ENCODE measurements at places on chromosomes 5 and 9. TPM values are rescaled to one million over a fixed set of nuclear protein-coding genes. Genes with fewer than 3 reads are reported as not detected.
A peak's percentile ranks its signal among the peaks of the same experiment; 100 is the strongest.

DNA sequence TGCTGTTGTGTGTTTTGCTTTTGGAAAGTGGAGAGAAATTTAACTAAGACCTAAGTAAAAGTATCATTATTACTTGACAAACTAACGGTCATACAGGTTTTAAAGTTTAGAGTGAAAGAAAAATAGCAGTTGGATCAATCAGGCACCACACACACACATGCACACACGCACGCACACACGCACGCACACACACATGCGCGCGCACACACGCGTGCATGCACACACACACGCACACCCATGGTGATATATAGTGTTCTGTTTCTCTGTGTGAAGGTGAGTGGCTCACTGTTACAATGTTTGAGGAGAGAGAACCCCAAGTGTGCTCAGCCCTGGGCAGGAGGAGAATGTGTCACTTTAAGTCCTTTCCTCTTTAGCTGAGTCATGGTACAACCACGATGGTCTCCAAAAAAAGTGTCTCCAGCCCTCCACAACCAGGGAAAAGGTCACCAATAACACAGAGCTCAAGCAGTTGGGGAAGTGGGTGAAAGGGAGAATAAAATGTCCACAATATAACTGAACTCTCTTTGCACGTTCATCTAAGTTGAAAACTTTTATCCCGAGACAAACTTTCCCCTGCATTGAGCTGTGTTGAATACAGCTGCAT lies 3.2 kb downstream of the ZNF366 start:
- DNase-seq, result peak; percentile 84

- no peak for DNase-seq
Measured at GRCh38 chr5:137401946-137402345, 97.2 kb downstream of the SPOCK1 start.

The GFI1B gene
- total RNA-seq, result not detected

DNA sequence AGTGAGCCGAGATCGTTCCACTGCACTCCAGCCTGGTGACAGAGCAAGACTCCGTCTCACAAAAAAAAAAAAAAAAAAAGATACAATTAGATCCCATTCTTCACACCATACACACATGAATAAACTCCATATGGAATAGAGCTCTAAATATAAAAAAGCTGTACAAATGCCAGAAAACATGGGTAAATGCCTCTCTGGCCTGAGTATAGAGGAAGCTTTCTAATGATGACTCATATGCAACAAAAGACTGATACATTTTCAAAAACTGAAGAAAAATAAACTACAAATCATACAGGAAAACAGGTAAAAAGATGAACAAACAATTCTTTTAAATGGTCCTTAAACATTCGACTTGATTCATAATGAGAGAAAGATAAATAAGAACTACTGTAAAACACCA lies 8.6 kb downstream of the ZFP62 start:
- no peak for DNase-seq

- no peak for DNase-seq
Measured at GRCh38 chr9:111610149-111610548, 10.7 kb upstream of the PTGR1 start.

The STPG3 gene
- 0.36 TPM for total RNA-seq

The SMIM23 gene
- total RNA-seq, result not detected

GRCh38 chr9:27569406-27569805 lies 3.9 kb downstream of the C9orf72 start:
- no peak for DNase-seq

GRCh38 chr5:168086104-168086610 lies 205.3 kb upstream of the WWC1 start:
- DNase-seq, result no peak

DNA sequence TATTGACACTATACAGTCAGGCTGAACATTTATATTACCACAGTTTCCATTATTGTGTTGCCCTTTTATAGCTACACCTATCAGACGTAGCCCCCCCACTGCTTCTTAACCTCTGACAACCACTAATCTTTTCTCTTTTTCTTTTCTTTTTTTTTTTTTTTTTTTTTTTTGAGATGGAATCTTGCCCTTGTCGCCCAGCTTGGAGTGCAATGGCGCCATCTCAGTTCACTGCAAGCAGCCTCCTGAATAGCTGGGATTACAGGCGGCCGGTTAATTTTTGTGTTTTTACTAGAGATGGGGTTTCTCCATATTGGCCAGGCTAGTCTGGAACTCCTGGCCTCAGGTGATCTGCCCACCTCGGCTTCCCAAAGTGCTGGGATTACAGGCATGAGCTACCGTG lies 75.4 kb downstream of the UHRF2 start:
- no peak for DNase-seq

The FAM78A gene
- 0.59 TPM for total RNA-seq

- no peak for DNase-seq
Measured at GRCh38 chr5:59037041-59037440, 454.2 kb downstream of the RAB3C start.

GRCh38 chr5:116529615-116530014 lies 45.0 kb downstream of the SEMA6A start:
- no peak for DNase-seq

- peak; percentile 63 for DNase-seq
Measured at GRCh38 chr9:101398930-101399642, 435 bp downstream of the ZNF189 start.

DNA sequence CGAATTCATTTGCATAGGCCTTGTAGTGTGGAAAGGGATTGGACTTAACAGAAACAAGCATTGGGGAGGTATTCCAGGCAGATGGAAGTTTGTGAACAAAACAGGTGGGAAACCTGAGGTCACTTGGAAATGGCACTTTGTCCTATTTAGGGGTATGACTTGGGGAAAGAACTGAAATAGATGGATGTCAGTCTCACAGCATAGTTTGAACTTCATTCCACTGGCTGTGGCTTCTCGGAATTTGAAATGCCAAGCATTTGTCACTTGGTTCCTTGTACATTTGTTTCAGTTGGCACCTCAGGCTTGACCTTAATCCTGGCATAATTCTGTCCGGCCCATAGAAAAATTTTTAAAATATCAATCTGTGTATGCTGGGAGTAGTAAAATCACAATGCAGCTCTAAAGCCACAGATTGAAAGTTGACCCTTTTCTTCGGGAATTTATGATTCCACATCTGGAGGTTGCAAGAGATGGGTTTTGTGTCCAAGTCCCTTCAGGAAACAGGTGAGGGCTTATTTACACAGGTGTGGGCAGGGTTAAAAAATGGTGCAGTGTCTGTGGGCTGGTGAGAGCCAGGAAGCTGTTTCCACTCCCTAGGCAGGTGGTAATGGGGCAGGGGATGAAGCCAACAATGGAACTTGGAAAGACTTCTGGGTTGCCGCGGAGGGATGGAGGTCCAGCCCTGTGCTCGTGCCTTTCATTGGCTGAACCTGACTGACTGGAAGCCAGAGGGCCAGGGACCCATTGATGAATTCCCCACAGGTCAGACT lies 39.2 kb upstream of the PDE8B start:
- peak; percentile 4 for DNase-seq

The SPATA31A3 gene
- total RNA-seq, result not detected

GRCh38 chr5:166093312-166093711 lies 2198.1 kb upstream of the WWC1 start:
- DNase-seq, result no peak

The RNF183 gene
- total RNA-seq, result not detected

GRCh38 chr9:125119643-125120286 lies 23.6 kb downstream of the SCAI start:
- no peak for DNase-seq

- DNase-seq, result no peak
Measured at GRCh38 chr9:68995776-68996175, 18.1 kb downstream of the PRKACG start.

The FCN2 gene
- not detected for total RNA-seq

DNA sequence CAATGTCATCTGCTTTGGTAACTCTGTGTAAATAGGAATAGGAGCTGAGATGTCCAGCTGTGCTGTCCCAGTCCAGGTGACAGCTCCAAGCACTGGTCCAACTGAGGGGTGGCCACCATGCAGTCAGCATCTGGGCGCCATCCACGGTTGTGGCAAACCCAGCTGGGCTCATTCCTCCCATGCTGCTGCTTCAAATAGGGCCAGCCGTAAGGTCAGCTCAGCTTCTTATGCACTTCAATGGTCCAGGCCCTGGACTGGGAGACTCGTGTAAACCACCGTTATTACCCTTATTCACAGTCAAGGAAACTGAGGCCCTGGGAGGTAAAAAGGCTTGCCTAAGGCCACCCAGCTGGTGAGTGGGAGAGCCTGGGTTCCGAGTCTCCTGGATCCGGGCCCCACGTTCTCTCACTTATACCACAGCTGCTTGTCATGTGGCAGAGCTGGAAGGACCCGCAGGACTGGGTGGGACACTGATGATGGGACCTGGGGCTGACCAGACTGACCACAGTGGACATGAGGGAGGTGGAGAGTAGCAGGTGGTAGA lies 38.7 kb upstream of the ANGPTL2 start:
- DNase-seq, result no peak

GRCh38 chr9:3446313-3446712 lies 79.5 kb downstream of the RFX3 start:
- no peak for DNase-seq

DNA sequence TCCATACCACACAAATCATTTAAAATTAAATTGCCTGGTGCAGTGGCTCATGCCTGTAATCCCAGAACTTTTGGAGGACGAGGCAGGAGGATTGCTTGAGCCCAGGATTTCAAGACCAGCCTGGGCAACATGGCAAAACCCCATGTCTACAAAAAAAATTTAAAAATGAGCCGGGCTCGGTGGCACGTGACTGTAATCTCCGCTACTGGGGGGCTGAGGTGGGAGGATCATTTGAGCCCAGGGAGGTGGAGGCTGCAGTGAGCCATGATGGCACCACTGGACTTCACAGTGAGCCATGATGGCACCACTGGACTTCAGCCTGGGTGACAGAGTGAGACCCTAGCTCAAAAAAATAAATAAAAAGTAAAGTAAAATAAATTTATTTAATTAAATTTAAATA lies 40.9 kb downstream of the LYRM7 start:
- no peak for DNase-seq

GRCh38 chr5:84287951-84288350 lies 96.7 kb downstream of the EDIL3 start:
- no peak for DNase-seq

DNA sequence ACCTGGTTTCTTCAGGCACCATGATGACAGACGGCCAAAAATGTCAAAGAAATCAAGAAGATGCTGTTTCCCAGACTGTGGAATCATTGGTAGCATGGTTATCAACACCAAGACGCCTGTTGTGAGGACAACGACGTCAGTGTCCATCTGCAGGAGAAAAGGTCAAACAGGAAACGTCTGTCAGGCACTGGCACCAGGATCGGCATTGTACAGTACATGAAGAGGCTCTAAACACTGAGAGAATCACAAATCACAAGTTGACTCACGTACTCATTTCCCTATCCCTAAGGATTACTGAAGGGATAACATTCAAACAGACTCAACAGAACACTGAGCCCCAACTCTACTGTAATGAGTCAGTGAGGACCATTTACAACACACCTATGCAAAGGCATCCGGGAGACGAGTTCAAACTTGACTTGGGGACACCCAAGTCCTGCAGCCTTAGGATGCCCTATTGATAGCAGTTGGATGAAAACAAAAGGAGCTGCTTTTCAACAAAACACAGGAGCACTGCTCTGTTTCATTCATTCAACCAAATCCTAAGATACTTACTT lies 21.0 kb downstream of the TSC1 start:
- no peak for DNase-seq

DNA sequence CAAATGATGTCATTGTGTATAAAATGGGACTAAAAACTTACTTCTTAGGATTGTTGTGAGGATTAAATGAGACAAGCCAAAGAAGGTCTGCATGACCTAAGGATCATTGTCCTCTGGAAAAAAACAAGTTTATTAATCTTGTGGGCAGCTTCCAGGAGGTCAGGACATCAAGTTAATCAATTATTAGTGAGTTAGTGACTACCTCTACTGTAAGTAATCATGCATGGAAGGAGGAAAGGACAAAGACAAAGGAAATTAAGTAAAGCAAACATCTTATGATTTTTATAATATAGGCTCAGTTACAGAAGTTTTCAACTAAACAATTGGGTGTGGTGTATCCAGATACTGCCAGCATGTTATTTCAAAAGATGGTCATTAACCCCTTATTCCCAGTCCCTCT lies 129.3 kb upstream of the TUT7 start:
- no peak for DNase-seq

GRCh38 chr5:146873186-146873917 lies 5.2 kb downstream of the PPP2R2B start:
- DNase-seq, result no peak

- no peak for DNase-seq
Measured at GRCh38 chr9:70959366-70959765, 162.1 kb downstream of the TRPM3 start.

GRCh38 chr9:87179553-87180340 lies 232.4 kb upstream of the GAS1 start:
- DNase-seq, result no peak

DNA sequence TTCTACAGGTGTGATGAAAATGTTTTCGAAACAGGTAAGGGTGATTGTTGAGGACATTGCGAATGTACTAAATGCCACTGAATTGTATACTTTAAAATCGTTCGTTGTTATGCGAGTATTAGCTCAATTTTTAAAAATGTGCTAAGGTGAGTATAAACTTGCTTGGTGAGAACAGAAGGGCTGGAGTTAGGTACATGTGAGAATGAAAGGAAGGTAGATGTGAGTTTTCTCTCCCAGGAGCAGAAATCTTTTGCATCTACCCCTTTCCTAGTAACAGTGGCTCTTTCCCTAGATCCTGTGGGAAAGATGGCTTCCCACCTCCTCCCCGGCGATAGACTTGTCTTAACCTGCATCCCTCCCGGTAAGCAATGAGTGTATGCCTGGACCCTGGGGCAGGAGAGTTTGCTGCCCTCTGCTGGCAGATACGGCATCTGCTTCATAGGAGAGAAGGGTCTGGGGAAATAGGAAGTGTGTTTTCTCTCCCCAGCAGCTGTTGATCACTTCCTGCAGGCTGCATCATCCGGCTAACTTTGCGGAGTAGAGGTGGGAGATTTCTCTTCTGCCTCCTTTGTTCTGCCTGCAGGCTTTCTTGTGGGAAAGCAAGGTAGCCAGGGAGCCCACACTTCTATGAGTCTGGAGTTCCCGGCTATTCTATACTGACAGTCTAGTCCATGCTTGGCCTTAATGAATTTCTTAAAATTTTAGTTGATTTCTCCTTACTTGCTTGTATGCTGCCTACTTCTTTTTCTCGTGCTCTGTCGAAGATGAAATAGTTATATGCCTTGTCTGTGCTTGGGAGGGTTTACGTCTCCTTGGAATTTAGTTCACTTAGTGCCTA lies 373.3 kb upstream of the SEMA6A start:
- DNase-seq, result no peak
